ENCODE measurements at places on chromosomes 13 and 19.

DNA sequence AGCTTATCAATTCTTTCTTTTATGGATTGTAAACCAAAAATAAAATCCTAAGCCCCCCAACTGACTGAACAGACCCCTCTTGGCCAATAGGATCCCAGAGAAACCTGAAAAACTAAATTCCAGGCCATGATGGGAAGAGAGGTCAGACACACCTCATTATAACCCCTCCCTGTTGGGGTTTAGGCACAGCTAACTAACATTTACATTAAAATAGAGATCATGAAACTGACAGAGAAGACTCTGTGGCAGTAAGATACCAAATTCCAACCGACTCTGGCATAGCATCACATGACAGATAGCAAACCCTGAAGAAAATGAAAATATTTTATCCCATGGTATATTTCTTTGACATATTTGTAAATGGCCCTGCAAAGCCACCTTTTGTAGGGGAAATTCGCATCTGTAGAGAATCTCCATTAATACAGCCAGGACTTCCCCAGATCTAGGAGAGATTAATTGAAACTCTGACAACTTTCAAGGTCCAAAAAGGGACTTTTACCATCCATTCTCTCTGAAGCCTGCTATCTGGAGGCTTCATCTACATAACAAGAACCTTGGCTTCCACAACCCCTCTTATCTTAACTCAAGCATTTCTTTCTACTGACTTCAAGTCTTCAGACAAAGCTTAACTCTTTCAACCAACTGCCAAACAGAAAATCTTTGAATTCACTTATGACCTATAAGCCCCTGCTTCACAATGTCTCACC, 27.1 kb upstream of the GAS6 start:
- H3K36me3 ChIP-seq = no peaks in the 10 kb centered on the region
- H3K4me3 ChIP-seq = no peak overlapping the region
- no peak overlapping the region for H3K27ac ChIP-seq
- no peak for DNase-seq

- peaks cover 15% of the 10 kb centered on the region for H3K4me1 ChIP-seq
- no peak overlapping the region for H3K27ac ChIP-seq
- H3K36me3 ChIP-seq = peaks cover 20% of the 10 kb centered on the region
- H3K27me3 ChIP-seq = no peaks in the 10 kb centered on the region
- DNase-seq = peak; percentile 57
- H3K4me3 ChIP-seq = no peak overlapping the region
These were observed 18.7 kb downstream of the MLLT1 start for GRCh38 chr19:6260912-6261650.

DNA sequence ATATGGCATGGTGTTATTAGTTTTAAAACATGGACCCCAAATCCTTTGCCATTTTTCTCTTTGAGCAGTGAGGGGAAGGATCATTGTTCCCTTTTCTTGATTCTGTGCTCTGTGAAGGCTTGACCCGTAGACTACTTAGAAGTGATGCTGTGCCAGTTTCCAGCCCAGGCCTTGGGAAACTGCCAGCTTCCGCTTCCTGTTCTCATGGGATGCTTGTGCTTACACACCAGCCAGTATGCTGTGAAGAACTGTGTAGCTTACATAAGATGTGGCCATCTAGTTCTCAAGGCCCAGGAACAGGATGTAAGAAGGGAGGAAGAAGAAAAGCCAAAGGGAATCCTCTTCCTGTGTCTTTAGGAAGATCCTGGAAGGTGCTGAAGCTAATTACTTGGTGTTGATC, 180.9 kb downstream of the PCCA start:
- DNase-seq = no peak
- no peak overlapping the region for H3K27ac ChIP-seq
- no peaks in the 10 kb centered on the region for H3K27me3 ChIP-seq
- no peak overlapping the region for H3K4me3 ChIP-seq
- no peaks in the 10 kb centered on the region for H3K4me1 ChIP-seq

DNA sequence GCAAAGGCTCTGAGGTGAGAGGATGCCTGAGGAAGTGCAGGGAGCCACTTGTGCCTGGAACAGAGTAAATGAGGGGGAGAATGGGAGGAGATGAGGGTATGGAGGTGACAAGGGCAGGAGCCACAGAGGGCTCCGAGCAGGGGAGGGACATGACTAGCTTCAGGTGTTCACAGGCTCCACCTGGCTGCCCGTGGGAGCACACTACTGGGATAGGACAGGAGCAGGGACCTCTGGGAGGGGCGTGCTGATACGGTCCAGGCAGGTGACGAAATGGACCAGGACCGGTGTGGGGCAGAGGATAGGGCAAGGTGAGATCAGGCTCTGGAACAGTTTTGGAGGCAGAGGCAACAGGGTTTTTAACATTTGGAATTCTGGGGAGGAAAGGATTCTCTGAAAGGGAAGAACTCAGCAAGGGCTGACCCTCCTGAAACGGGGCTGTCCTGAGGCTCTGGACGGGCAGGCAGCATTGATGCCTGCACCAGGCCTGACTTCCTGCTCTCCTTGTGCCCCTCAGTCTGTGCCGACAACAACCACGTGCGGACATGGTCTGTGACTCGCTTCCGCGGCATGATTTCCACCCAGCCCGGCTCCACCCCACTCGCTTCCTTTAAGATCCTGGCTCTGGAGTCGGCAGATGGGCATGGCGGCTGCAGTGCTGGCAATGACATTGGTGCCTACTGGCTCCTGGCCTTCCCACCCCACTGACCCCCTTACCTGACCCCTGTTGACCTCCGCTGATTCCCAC, 11.6 kb downstream of the SHKBP1 start:
- peaks cover 30% of the 10 kb centered on the region for H3K36me3 ChIP-seq
- H3K4me3 ChIP-seq = no peak overlapping the region
- no peaks in the 10 kb centered on the region for H3K27me3 ChIP-seq

DNA sequence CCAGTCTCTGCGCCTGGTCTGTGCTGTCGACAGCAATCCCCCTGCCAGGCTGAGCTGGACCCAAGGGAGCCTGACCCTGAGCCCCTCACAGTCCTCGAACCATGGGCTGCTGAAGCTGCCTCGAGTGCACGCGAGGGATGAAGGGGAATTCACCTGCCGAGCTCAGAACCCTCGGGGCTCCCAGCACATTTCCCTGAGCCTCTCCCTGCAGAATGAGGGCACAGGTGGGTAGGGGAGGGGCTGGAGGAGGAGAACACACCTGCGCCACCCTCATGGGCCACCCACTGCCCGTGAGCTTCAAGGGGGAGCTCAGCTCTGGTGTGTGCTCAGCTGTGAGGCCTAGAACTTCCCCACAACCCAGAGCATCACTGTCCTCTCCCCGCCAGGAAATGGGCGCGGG, 38.6 kb upstream of the CD33 start:
- H3K4me1 ChIP-seq = peaks cover 13% of the 10 kb centered on the region
- H3K27me3 ChIP-seq = peaks cover 26% of the 10 kb centered on the region
- H3K27ac ChIP-seq = no peak overlapping the region
- DNase-seq = no peak
- no peak overlapping the region for H3K4me3 ChIP-seq

- no peak overlapping the region for H3K4me3 ChIP-seq
- H3K36me3 ChIP-seq = peaks cover 5% of the 10 kb centered on the region
- H3K4me1 ChIP-seq = peaks cover 2% of the 10 kb centered on the region
- no peak overlapping the region for H3K27ac ChIP-seq
- no peak for DNase-seq
These were observed 3.4 kb upstream of the PTBP1 start for GRCh38 chr19:793806-794205.

DNA sequence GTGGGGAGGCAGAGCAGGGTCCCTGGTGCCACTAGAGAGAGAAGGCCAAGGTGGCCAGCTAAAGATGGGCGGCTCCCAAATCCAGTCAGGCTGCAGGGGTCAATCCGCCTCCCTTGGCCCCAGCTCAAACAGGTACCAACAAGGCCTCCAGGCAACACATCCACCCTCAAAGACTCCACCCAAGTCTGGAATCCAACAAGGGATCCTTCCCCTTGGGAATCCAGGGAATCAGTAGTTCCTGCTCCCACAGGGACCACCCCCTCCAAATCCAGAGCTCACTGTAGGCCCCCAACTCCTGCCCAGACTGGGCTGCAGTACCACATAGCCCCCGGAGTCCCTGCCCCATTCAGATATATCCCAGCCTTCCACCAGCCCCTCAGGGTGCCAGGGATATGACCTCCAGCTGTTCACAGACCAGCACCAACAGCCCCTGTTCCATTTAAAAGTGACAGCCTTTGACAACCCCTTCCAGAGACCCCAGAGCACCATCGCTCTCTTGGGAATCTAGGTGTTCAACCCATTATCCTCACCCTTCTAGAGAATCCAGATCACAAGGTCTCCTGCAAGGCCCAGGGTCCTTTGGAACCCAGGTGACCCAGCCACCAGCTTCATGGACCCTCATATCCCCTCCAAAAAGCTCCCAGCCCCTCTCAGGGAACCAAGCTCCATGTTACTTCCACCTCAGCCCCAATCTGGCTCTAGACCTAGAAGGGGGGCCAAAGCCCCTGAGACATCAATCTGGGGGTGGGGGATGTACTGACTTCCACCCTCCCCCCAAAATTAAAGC, 3.2 kb downstream of the ERF start:
- peaks cover 5% of the 10 kb centered on the region for H3K36me3 ChIP-seq
- peak overlapping the region; percentile 88 for H3K27ac ChIP-seq
- H3K4me3 ChIP-seq = peak overlapping the region; percentile 82
- H3K4me1 ChIP-seq = peaks cover 29% of the 10 kb centered on the region
- peaks cover 6% of the 10 kb centered on the region for H3K27me3 ChIP-seq
- DNase-seq = no peak

GRCh38 chr13:67238277-67238859, 8.2 kb upstream of the PCDH9 start:
- no peak for DNase-seq
- peaks cover 2% of the 10 kb centered on the region for H3K27me3 ChIP-seq
- no peak overlapping the region for H3K27ac ChIP-seq
- no peaks in the 10 kb centered on the region for H3K4me1 ChIP-seq
